ENCODE measurements at places on chromosomes 4 and X.
A peak's percentile ranks its signal among the peaks of the same experiment; 100 is the strongest.

- no peak for DNase-seq
Measured at GRCh38 chr4:105291925-105292324, 145.2 kb downstream of the TET2 start.

DNA sequence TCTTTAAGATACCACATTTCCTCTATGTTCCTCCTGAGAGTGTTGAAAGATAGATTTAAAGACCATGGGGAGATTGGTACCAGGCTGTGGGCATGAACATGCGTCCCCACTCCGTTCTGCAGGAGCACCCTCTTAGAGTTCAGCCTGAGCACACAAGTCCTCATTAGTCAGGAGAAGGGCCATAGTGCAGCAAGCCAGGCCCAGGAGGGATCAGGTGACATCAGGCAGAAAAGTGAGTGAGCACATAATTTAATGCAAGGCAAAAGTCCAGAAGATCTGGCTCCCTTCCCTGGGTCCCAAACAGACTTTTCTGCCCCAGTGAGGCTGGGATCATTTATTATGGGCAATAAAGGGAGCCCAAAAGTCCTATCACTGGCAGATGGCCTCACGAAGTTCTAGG is 263.7 kb upstream of the AGTR2 start:
- DNase-seq: no peak

GRCh38 chr4:155371432-155372043 is 5.2 kb downstream of the MAP9 start:
- no peak for DNase-seq

- DNase-seq: no peak
Measured at GRCh38 chrX:101377547-101377946, 8.4 kb downstream of the BTK start.

DNA sequence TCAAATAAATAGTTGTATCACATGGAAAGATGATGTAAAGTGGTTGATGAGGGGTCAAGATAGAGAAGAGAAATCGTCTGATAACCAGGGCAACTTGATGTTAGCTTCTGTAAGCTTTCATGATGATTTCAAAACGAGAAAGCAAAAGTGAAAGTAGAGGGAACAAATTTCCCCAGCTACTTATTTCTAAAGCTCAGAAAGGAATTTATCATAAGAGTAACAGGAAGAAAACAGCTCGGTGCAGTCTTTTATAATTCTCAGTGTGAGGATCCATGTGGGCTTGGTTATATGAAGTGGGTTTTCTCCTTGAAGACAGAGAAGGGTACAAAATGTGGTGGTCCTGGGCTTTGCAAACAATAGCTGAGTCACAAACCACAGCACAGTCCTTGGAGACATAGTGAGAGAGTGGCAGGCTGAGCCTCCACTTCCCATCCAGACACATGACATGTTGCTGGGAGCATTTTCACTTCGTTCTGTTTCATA is 32.1 kb upstream of the GLRA2 start:
- DNase-seq: no peak

- no peak for DNase-seq
Measured at GRCh38 chrX:17859609-17860178, 1.4 kb downstream of the RAI2 start.

GRCh38 chrX:11666164-11666563 is 444 bp upstream of the ARHGAP6 start:
- DNase-seq: peak; percentile 42

DNA sequence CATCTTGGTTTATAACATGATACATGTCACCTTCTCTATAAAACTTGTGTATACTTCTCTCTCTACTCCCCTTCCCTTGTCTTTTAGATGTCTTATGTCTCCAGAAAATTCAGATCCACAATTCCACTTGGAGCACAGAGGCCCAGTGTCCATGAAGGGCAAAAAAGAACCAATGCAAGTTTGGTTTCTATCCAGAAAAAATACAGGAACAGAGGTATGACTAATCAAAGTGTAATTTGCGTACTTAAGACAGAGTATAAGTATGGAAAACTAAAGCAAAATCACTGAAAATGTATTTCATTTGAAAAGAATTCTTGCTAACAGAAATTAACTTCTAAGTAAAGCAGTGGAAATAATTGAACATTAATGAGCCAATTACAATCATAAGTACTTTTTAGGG is 46.2 kb downstream of the GUCY1B1 start:
- no peak for DNase-seq

DNA sequence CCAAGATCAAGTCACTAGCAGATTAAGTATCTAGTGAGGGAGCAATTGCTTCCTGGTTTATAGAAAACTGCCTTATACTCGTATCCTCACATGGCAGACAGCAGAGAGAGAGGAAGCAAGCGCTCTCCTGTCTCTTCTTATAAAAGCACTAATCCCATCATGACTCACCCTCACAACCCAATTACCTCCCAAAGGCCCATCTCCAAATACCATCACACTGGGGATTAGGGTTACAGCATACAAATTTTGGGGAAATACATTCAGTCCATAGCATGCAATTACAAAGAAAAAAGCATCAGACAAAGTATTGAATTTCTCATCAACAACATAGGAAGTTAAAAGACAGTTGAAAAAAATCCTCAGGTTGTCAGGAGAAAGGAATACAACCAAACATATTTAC is 292.6 kb downstream of the IQCM start:
- DNase-seq: no peak

DNA sequence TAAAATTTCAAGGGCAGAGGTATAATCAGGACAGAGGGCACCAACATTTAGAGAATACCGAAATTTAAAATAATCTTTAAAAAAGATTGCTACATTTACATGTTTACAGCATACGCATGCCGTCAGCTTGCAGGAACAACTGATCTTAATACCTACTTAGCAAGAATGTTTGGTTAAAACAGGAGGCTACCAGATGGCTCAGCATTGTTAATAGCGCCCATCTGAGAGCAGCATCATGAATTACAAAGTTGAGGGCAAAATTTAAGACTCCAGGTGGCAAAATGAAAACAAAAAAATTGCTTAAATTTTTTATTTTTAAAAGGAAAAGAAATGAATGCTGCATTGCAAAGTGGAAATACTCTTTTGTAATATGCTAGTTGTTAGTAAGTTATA is 241.3 kb downstream of the C4orf33 start:
- DNase-seq: no peak

GRCh38 chrX:123835661-123836371 is 24.0 kb upstream of the XIAP start:
- no peak for DNase-seq

DNA sequence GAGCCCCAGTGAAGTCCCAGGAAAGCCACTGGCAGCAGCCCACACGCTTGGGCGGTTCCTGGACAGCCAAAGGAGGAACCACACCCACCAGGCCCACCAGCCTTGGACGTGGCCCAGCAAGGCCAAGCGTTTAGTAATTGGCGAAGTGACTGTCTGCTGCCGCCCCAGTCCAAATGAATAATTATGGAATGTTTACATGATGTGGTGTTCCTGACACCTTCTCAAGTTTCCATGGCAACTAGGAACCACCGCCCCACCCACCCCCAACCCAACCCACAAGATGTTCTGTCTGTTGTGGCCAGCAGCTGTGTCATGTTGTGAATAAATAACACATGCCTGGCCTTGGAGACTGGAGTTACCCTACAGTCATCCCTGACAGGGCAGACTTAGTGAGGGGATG is 22.3 kb downstream of the APLN start:
- DNase-seq: no peak

GRCh38 chr4:59770601-59771264 is 1429.4 kb upstream of the ADGRL3 start:
- DNase-seq: no peak

GRCh38 chrX:109966246-109966645 is 36.7 kb upstream of the TMEM164 start:
- DNase-seq: no peak

- DNase-seq: no peak
Measured at GRCh38 chrX:52608961-52609360, 45.7 kb downstream of the SSX7 start.

DNA sequence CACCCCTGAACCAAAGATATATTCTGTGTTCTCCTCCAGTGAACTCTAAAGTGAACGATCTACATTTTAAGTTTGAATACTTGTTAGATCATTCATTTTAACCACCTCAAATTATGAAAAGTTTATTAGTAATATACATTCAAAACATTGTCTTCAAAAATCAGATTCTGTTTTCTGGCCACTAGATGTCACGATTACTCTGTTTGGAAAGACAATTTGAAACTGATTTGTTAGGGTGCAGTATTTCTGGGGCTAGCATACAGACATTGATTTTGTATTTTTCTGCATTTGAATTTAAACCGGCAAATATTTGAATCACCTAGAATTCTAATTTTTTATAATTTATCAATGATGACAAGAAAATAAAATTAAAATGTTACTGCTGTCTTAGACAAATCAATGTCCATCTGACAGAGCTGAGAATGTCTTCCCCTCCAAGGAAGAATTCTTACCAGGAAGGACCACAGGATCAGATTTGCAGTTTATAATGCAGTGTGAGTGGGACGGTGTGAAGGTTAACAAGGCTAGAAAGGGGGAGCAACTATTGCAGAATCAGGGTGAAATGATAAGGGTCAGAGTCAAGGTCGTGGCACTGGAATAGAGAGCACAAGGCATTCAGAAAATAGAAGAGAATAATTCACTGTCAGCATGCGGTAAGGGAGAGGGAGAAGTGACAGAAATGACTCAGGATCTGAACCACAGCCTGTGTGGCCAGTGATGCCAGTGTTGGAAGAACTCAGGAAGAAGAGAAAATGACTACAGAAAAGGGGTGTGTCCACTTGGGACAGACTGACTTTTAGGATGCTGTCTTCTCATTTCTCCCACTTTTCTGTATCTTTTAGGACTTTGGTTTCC is 91.6 kb downstream of the ANXA10 start:
- DNase-seq: peak; percentile 17

- no peak for DNase-seq
Measured at GRCh38 chrX:9997524-9997923, 30.4 kb downstream of the CLDN34 start.

GRCh38 chr4:168128601-168129000 is 36.3 kb downstream of the ANXA10 start:
- no peak for DNase-seq

DNA sequence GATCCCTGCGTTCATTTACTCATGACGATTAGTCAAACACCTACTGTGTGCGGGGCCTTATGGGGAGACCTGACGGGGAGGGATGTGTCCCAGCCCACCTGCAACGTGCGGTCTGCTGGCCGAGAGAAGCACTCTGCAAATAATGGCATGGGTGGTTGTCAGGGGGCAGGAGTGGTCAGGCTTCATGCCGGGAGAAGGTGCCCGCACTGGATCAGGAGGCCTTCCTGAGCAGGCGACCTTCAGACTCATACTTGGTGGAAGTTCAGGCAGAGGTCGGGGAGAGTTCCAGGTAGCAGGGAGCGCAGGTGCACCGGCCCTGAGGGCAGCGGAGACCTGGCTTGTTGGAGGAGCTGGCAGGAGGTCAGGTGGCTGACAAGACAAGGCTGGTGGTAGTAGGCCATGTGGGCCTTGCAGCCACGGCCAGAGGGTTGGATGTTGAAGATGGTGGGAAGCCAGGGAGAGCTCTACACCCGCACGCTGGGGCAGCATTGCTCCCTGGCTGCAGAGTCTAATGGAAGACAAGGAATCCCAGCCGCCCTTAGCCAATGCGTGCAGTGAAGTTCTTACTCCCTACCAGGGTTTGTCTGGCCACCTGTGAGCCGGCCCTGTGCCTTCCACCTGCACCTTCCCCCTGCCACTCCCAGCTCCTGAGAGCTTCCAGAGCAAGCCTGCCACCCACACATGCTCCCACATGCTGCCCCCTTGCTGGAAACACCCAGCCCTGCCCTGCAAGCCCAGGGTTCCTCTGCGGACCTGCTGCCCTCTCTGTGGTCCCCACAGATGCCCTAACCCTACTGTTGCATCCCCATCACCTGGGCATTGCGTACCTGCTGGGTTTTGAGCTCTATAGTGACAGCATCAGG is 97.3 kb downstream of the PSAPL1 start:
- no peak for DNase-seq

DNA sequence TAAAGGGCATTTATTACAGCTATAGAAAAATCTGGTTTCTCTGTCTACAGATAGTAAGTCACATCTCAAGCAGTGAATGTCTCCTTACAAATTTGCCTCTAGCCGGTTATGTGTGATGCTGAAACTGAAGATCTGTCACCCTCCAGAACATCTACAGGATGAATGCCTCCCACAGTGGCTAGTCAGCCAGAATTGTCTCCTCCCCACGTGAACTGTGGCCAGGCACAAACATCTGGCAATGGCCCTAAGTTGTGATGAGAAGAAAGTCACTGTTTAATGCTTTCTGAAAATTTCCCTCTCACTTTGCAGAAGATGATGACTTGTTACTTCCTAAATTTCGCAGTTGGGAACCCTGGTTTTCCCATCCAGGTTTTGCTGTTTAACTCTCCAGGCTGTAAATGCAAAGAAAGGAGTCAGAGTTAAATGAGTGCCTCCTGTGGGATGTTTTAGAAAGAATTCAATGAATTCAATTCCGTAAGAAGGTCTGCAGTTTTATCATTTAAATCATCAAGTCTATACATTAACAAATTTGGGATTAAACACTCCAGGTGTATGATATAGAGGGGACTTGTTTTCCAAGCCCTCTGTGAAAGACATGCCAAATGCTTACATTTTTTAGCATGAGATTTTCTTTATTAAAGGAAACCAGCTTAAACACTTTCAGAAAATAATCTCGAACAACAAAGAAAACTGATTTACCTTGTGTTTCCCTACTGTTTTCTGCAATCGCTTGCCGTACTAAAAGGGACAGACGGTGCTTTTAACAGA is 55.4 kb upstream of the TLR3 start:
- no peak for DNase-seq

GRCh38 chr4:132660181-132660580 is 488.9 kb upstream of the PCDH10 start:
- no peak for DNase-seq

- no peak for DNase-seq
Measured at GRCh38 chr4:155548173-155548572, 118.5 kb upstream of the GUCY1A1 start.

DNA sequence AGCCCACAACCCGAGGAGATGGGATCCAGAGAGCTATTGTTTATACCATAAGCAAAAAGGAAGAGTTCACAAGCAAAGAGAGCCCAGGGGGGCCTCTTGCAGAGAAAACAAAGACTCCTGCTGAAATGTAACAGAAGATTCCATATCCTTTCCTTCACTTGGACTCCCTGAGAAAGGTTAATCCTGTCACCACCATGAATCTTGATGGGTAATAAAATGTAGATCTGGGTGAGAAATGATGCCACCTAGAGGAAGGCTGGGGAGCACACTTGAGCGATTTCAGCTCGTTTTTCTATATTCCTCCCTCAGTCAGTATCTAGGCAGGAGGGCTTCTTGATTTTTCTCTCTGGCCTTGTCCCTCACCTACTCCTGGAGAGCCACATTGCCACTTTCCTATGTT is 10.2 kb upstream of the KCNE5 start:
- DNase-seq: no peak
